Fibroblast of lung (primary cell): ENCODE measurements at places on chromosomes 13 and 19. TPM values are rescaled to one million over a fixed set of nuclear protein-coding genes. Genes with fewer than 3 reads are reported as not detected.

ZNF841 gene
- 19.8 and 27.4 TPM in 2 replicates for total RNA-seq

GJB2 gene
- total RNA-seq, result under 0.01 TPM in 1 of 2 replicates, not detected in the other

CLEC11A gene
- total RNA-seq, result 27.5 and 69.4 TPM in 2 replicates

PTH2 gene
- not detected in 2 replicates for total RNA-seq

NTF4 gene
- total RNA-seq, result not detected in 2 replicates

CYP4F2 gene
- not detected in 2 replicates for total RNA-seq

ADPRHL1 gene
- total RNA-seq, result 1.5 TPM in 2 replicates

NECTIN2 gene
- total RNA-seq, result 50.3 and 70.7 TPM in 2 replicates

SIGLEC10 gene
- not detected in 2 replicates for total RNA-seq

ZSWIM9 gene
- total RNA-seq, result 3.1 and 5.1 TPM in 2 replicates

KMT2B gene
- 3.9 and 5.4 TPM in 2 replicates for total RNA-seq

SYT5 gene
- total RNA-seq, result 0.50 TPM in 1 of 2 replicates, not detected in the other

CKAP2 gene
- 9.5 and 24.8 TPM in 2 replicates for total RNA-seq

ACTMAP gene
- total RNA-seq, result 0.51 and 1.8 TPM in 2 replicates

IZUMO2 gene
- not detected in 2 replicates for total RNA-seq

TRPC4 gene
- 1.7 and 2.6 TPM in 2 replicates for total RNA-seq

IRGC gene
- total RNA-seq, result not detected in 2 replicates

AZU1 gene
- total RNA-seq, result 0.17 TPM in 1 of 2 replicates, not detected in the other

LRG1 gene
- total RNA-seq, result not detected in 2 replicates

MEIS3 gene
- 40.3 and 57.8 TPM in 2 replicates for total RNA-seq

CYP2S1 gene
- 2.1 and 3.5 TPM in 2 replicates for total RNA-seq

NCAN gene
- under 0.01 TPM in 2 replicates for total RNA-seq
